ENCODE measurements at places on chromosomes 6 and 20. TPM values are rescaled to one million over a fixed set of nuclear protein-coding genes. Genes with fewer than 3 reads are reported as not detected.
A peak's percentile ranks its signal among the peaks of the same experiment; 100 is the strongest.

DNA sequence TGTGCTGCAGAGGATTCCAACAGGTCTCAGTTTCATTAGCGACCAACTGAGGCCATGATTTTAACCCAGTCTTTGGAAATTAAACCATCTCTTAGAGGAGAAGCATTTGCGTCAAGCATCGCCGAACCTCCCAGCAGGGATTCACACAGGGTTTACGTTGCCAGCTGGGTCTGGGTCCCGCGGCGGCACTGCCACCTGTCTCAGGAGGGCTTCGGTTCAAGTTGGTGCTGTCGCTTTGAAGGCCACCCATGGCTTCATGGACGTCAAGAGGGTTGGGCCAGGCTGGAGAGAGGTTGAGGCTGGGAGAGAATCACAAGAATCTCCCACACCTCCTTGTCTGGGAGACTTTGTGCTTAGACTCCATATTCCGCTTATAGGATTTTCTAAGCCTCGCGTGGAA, 43.0 kb upstream of the FRMD1 start:
- DNase-seq: peak; percentile 25

GRCh38 chr20:44785768-44786167, 24.6 kb downstream of the RIMS4 start:
- peak; percentile 87 for DNase-seq

- no peak for DNase-seq
Measured at GRCh38 chr6:88388589-88388988, 222.4 kb upstream of the CNR1 start.

DNA sequence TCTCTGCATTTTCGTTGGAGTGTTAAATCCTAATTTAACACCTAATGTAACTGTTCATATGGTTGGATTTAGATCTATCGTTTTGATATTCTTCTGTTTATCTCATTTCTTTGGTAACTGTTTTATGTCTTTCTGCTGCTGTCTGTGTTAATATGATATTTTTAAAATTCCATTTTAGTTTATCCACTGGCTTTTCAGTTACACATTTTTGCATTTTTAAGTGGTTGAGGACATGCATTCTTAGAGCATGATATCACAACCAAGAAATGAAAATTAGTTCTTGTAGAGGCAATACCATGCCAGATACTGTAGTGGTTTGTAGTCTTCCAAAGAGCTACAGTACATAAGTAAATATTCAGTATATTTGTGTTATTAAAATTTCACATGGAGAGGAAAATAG, 58.6 kb downstream of the LIN28B start:
- no peak for DNase-seq

Gene CCN6
- total RNA-seq: not detected

DNA sequence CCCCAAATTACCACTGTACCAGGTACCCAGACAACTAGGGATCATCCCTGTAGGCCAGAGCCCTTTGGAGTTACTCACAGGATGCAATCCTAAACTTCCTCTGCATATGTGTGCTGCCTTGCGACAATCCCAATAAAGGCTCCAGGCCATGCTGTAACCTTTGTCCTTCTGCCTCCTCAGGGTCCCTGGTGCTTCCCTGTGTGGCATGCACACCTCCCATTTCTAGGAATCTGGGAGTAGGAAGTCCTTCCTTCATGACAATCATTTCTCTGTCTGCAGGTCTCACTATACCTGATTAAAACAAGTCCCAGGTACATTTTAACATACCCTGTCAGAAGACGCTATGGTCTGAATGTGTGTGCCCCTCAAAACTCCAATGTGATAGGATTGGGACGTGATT, 37.0 kb upstream of the MCUR1 start:
- DNase-seq: peak; percentile 18

DNA sequence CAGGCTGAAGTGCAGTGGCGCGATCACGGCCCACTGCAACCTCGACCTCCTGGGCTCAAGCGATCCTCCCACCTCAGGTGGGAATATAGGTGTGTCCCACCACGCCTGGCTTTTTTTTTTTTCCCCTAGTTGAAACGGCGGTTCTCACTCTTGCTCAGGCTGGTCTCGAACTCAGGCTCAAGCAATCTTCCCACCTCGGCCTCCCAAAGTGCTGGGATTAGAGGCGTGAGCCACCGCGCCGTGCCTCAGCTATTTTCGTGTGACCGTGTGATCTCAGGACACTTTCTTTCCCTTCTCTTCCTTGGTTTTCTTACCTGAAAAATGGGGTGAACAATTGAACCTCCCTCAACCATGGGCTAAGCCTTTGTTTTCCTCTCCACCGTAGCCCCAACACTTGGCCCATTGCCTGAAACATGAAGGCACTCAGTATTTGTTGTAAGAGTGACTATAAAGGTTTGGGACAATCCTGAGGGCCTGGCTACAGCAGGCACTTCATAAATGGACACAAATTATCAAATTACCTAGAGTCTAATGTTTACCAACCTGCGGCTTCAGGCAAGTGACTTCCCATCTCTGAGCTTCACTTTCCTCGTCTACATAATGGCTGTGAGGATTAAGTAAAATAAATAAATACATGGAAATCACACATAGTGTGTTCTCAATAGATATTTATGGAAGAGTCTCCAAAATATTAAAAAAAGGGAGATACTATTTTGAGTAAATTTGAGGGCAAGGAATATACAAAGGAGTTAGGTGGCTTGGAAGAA, 31.4 kb upstream of the ID1 start:
- DNase-seq: no peak

GRCh38 chr20:24484081-24484450, 14.6 kb downstream of the SYNDIG1 start:
- DNase-seq: no peak

Gene OXT
- 0.64 TPM for total RNA-seq

Gene GSTA3
- total RNA-seq: not detected
